ENCODE measurements at places on chromosomes 2 and 18.

- DNase-seq, result no peak
These were observed 586.5 kb upstream of the SLC8A1 start for GRCh38 chr2:41038408-41038807.

DNA sequence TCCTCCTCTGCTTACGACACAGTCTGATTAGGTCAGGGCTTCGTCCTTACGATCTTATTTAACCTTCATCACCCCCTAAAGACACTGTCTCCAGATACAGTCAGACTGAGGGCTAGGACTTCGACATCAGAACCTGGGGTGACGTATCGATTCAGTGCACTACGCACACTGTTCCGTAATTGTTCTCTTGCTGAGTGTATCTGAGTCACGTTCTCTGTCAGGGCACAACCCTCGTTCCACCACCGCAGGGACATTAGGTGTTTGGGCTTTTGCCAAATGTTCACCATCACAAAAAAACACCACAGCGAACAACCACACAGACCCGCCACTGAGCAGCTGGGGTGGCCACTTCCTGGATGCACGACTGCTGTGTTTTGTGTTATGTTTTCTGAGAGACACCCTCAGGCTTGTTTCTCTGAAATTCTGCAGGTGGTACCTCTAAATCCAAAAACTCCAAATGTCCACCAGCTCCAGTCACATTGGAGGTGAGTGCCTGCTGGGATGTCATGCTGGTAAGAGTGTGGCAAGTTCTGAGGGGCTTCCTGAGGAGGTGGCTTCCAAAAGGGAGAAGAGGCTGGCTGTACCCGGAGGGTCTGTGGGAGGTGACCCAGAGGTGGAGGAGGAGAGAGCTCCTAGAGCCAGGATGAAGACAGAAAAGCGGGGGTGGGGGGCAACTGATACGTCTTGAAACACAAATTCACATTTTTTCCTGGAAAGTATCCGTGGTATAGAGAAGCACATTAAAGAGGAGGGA is 66.6 kb downstream of the ADNP2 start:
- peak; percentile 21 for DNase-seq

DNA sequence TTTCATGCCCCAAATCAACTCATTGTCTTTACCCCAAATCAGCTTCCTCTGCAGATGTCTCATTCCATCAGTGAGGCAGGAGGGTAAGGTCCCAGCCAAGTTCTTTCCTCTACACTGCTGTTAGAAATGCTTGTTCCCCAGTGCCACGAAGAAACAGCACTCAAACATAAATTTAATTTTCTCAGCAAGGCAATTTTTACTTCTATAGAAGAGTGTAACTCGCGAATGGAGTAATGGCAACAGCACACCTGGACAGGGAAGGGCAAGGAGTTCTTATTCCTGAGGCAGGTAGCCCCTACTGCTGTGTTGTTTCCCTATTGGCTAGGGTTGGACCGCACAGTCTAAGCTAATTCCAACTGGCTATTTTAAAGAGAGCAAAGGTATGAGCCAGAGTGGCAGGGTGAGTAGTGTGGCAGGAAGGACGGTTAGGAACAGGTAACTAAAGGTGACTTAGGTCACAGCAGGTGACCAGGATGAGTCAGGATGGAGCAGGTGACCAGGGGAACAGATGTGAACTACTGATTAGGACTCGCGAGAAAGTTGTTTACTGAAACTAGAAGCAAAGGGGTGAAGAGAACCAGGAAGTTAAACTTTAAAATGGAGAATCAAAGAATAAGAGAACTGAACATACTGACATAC is 12.0 kb upstream of the CEP68 start:
- DNase-seq, result no peak

DNA sequence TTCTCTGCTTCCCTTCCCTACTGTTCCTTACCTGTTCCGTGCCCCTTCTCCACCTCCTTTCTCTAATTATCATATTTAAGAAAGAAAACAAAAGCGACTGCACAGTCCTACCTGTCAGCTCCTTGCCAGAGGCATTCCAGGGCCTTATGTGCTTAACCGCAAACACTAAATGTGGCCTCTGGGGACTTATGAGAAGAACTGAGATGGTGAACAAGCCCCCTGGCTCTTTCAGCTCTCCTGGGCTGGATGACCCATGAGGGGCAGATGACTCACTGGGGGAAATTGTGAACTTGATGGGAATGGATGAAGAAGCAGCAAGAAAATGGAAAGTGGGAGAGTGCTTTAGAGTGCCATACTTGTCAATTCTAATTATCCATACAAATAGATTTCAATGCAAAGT is 106.3 kb upstream of the LYPD1 start:
- DNase-seq, result no peak

DNA sequence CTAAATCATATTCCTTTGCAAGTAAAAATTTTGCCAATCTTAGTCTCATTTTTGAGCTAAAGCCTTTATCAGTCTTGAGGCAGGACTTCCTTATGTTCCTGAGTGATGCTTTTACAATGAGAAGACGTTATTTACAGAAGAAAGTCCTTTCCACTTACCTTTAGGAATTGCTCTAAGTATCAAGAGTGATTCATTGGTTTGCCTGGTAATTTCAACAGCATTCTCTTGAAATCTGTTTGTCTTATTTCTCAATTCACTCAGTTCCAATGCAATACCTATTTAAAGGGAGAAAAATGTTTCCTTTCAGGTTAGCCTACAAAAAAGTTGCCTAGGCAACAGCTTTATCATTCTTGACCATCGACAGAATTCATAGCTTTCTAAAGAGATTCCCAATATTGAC is 137.2 kb downstream of the LAMA1 start:
- DNase-seq, result no peak

- no peak for DNase-seq
These were observed 22.8 kb downstream of the ZSCAN30 start for GRCh38 chr18:35267161-35267651.

GRCh38 chr18:47912343-47912742 is 18.1 kb downstream of the SMAD2 start:
- no peak for DNase-seq

- no peak for DNase-seq
These were observed 3.2 kb upstream of the RNF149 start for GRCh38 chr2:101311696-101312017.

- DNase-seq, result no peak
These were observed 97.8 kb downstream of the NCK2 start for GRCh38 chr2:105842555-105842954.

DNA sequence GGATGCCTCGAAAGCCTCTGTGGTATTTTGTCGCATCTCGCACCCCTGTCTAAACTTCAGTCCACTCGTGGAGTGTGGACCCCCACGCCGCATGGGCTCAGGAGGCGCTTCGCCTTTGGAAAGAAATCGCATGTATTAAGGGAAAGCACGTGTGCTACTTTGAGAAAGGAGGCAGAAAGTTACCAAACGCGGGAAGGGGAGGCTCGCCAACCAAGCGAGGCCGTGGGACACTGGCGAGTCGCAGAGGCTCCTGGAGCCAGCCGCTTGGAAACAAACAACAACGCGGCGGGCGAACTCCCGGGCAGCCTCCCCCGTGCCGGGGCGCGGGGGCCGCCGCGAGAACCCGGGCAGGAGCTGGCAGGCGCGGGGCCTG is 455 bp upstream of the AGAP1 start:
- no peak for DNase-seq

DNA sequence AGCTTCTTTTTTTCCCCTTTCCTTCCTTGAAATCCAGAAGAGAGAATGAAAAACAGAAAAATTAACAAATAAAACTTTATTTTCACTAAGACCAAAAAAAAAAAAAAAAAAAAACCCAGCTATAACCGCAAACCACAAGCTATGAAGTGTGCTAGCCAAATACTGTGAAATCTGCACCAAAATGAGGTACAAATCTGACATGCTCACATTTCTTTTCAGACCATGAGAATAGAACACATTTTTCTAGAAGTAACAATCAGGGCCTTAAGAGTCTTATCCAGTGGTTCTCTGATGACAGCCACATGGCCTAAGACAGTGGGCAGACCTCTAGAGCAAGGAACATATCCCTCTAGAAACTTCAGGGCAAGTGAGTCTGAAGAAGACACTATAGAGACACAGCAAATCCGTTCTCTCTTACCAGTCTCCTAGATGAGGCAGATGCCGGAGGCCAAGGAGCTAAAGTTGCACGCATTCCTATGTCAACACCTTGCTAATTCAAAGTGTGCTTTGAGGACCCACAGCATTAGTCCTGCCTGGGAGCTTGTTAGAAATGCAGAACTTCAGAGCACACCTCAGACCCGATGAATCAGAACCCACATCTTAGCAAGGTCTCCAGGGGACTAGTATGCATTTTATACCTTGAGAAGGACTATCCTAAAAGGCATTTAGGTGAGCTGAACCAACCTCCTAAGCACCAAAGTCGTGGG is 317.1 kb downstream of the MYCN start:
- no peak for DNase-seq

GRCh38 chr2:174762464-174762863 is 1.8 kb downstream of the CHRNA1 start:
- no peak for DNase-seq

DNA sequence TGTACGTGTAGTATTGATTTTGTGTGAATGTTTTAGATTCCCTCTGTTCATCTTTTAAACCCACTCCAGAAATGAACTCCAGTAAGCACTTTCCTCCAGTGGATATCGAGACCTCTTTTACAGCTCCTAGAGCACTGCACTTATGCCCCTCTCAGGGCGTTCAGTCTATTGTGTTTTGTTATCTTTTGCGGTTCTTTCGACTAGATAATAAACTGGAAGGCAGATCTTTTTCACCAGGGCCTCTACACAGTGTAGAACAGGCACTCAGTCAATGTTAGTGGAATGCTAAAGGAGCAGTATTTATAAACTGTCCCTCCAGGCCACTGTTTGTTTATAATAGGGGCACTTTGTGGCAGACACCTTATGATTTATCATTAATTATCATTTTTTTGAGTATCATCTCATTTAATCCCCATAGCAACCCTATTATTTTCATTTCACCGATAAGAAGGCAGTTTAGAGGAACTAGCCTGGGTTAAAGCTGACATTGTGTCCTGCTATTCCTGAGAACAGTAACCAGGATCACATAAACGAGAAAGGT is 742 bp upstream of the SOS1 start:
- peak; percentile 42 for DNase-seq

DNA sequence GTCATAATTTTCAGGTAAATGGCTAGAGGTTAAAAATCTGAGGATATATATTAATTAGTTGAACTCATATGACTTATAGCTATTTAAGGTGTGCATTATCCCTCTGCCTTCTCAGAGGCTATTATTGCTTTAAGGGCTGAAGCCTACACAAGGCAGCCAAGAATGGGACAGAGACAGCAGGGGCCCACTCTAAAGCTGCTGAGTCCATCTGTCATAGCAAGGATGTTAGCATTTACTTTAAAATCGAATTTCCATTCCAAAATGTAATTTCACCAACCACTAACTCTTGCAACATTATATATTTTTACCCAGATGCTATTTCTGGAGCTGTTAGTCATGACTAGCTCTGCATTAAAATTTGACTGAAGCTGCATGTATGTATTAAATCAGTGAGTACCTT is 236.3 kb upstream of the FSIP2 start:
- no peak for DNase-seq

DNA sequence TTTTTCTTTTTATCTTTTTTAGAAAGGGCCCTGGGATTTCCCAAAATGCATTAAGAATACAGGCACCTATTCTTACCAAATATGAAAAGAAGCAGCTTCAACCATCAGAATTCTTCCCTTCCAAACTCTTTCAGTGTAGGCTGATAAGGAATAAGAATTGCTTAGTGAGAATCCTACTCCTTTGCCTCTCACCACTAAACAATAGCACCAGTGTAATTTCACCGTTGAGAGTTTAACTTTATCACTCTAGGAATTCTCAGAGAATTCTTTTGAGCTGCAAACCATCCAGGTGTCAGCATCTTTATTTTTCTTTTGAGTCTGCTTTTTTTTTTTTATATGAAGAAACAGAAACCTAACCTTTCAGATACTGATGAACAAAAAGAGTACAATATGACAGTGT is 194.9 kb downstream of the RIT2 start:
- DNase-seq, result no peak

DNA sequence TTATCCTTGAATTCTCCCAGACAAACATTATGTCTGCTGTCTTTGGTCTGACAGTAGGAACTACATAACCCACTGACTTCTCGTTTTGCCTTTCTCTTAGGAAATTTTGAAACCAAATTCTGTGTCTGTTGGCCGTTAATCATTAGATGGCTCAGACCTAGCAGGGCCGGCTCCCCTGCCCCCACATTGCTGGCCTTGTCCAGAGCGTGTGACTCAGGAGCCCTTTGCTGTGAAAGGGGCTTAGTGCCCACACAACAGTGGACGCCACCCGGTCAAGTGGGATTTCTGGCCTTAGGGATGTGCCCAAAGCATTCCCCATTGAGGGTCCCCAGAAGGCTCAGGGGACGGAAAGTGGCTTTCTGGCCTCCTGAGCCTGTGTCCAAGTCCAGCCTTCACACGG is 137.5 kb downstream of the CTIF start:
- DNase-seq, result no peak

DNA sequence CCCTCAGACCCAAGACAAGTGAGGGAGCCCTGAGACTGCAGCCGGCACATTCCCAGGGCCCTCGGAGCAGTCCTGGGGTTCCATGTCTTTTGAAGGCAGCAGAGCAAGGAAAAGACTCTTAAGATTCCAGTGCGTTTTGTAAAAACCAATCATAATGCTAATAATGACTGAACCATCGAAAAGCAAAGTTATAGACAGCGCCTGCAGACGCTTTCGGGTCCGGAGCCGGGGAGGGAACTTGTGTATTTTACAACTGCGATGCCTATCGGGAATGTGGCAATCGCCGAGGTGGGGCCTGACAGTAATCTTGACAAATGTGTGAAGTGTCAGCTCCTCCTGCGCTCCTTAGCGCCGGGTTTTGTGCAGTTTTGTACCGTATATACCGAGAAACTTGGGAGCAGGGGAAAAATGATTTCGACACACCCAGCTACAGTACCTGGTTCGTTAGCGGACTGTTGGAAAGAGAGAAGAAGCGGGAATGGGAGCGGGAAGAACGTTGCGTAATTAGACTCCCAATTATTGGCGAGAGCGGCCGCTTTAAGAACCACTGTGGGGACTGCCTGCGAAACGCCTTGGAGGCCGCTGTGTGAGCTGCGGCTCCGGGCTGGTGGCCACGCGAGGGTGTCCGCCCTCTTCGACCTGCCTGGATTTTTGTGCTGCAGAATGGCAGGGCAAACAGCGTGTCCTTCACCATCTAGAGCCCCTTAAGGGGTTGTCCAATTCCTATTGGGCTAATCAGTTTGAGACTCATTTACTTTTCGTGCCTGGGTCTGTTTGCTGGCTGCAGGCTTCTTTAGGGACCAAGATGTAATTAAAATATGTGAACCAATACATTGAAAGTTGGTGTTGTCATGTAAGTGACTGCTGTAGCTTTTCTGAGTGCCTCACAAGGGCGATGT is 2.4 kb downstream of the EPAS1 start:
- peak; percentile 67 for DNase-seq

GRCh38 chr18:9557250-9557943 is 57.0 kb downstream of the PPP4R1 start:
- no peak for DNase-seq

GRCh38 chr18:3305933-3306332 is 44.0 kb downstream of the MYL12B start:
- no peak for DNase-seq

DNA sequence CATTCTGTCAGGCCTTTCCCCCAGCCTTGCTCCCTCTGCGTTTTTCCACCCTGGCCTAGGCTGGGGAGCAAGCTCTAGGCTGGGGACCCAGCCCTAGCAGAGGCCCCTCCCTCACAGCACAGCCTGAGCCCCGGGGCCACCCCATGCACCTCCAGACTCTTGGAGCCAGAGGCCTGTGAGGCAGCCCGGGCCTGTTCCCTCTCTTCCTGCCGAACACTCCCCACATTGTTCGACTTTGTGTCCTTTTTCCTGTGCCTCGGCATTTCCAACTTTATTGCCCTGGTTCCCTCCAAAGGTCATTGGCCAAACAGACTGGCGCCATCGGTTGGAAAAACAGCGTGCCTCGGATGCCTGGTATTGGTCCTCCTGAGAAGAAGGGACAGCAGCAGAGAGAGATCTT is 79.7 kb downstream of the HS1BP3 start:
- DNase-seq, result no peak
